ENCODE measurements at places on chromosomes 16 and 17.

DNA sequence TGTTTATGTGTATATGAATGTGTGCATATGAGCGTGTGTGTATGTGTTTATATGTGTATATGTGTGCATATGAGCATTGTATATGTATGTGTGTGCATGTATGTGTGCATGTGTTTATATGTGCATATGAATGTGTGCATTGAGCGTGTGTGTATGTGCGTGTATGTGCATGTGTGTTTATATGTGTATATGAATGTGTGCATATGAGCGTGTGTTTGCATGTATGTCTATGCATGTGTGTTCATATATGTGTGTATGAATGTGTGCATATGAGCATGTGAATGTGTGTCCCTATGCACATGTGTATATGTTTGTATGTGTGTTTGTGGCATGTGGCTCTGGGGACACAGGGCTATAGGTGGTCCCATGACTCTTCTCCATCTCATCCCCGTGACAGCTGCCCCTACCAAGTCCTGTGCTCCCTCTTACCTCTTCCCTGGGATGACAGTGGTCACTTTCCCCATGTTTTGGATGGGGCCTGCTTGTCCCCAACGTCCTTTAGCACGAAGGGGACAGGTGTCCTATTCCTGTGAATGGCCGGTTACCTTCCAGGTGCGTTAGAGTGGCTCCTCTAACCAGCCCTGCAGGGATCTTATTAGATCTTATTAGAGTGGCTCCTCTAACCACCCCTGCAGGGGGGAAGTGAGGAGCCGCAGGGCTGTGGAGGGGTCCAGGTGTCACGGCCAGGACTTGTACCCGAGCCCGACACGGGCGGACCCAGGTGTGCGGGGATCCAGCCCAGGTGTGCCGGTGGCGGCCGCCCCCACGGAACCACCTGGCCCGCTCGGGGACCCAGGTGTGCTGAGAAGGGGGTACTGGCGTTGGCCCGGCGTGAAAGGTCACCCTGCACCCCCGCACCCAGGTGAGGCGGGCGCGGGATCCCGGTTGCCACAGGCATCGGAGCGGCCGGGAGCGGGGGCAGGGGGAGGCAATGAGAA, 105.6 kb downstream of the SEC14L1 start:
- DNase-seq: no peak

DNA sequence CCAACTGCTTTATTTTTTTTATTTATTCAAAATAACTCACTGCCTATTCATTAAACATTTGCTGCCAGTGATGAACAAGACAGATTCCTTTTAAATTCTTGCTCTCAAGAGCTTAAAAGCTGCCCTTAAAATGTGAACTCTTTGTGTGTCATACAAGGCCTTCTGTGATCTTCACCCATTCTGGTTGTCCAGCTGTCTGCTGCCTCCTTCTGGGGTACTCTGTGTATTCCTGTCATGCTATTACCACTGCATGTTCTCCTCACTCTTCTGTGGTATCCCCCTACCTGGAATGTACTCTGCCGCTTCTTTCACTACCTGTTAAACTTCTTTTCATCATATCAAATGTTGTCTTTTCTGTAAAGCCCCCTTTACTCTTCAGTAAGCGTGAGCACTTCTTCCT, 165.8 kb downstream of the CHD9 start:
- no peak for DNase-seq

DNA sequence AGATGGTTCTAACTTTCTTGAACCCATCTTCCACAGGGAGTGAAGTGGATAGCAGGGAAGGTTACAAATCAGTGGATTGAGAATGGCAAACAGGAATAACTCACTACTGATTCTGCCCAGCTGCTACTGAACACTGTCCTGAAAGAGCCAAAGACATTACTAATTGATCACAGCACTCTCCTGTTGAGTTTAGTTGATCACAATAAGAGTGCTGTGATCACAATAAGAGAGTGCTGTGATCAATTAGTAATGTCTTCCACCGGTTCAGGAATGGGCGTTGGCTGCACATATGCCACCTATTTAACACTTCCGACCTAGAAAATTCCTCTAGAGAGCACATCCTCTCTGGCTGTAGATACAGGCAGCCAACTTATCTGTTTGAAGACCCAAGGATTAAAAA, 11.4 kb downstream of the CFAP97D1 start:
- no peak for DNase-seq

DNA sequence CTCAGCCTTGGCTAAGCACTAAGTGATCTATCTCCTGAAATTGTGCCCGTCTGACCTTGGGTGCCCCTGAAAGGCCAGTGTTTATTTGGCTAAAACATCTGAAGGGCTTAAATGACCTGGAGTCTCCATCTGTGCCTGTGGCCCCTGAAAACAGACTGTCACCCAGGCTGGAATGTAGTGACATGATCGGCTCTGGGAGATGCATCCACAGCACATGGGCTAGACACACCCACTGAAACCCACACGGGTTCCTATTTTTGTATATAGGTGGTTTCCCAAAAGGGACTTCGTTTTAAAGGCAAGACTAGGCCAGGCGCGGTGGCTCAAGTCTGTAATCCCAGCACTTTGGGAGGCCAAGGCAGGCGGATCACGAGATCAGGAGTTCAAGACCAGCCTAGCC, 13.5 kb downstream of the CEP295NL start:
- DNase-seq: no peak

DNA sequence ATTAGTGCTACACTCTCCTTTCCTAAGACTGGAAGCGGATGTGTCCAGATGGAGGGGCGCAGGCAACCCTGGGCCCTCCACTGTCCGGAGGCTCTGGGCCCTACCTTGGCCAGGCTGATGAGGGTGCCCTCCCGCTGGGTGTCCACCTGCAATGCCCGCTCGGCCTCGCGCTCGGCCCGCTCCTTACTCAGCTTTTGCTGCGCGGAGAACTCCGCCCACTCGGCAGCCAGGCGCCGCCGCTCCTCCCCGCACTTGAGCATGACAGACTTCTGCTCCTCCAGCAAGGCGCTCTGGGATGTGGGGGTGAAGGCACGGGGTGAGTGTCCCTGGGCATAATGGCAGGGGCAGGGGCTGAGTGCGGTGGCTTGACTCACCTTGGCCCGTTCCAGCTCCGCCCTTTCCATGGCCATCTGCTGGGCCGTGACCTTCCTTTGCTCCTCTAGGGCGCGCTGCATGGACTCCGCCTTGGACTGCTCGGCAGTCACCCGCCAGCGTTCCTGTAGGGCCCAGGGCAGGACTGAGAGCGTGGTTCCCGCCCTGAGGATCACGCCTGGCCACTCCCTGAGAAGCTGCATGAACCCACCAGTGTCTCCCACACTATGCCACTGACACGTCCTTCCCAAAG, 10.1 kb upstream of the MRPL38 start:
- DNase-seq: no peak

DNA sequence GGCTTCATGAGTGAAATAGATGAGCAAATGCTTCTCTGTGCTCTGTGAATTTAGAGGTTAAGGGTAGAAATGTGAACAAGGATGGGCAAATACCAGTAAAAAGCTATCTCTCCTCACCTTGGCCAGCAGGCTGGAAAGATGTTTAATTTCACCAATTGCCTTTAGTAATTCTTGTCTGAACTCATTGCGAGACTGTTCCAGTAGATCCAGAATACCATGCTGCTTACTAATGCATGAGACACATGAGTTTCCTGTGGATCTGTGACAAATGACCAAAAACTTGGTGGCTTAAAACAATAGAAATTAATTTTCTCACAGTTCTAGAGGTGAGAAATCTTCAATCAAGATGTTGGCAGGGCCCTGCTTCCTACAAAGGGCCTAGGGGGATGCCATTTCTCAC, 9.3 kb upstream of the ZNF624 start:
- DNase-seq: no peak

DNA sequence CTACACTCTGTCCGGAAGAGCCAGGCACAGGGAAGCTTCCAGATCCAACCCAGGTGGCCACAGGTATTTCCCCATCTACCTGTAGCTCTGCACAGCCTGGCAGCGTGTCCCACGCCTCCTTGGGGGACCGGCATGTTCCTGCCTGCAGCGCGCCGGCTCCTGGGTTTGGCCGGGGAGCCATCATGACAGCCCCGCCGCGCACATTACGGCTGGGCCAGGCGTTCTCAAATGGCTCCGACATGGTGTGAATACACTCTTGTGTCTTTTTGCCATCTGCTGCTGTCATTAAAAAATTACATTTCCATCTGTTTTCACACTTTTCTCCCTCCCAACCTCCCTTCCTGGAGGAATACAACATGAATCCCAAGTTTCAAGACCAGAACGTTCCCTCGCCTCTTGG, 8.0 kb upstream of the GINS2 start:
- DNase-seq: no peak

DNA sequence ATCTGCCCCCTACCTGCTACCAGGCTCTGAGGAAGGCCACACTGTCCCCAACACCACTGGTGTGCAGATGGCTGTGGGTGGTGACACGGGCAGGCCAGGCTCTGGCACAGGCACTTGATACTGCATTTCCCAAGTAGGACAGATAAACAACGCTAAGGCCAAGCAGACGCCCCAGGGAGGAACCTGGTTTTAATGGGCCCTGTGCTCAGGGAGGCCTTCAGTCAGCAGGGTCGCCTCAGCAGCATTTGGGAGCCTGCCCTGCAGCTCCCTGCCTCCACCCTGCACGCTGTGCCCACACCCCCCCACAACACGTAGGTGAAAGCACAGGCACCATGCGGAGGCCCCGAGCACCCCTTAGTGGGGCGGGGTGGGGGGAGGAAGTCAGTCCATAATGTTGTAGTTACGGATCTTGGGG, 3.3 kb upstream of the FASN start:
- no peak for DNase-seq

DNA sequence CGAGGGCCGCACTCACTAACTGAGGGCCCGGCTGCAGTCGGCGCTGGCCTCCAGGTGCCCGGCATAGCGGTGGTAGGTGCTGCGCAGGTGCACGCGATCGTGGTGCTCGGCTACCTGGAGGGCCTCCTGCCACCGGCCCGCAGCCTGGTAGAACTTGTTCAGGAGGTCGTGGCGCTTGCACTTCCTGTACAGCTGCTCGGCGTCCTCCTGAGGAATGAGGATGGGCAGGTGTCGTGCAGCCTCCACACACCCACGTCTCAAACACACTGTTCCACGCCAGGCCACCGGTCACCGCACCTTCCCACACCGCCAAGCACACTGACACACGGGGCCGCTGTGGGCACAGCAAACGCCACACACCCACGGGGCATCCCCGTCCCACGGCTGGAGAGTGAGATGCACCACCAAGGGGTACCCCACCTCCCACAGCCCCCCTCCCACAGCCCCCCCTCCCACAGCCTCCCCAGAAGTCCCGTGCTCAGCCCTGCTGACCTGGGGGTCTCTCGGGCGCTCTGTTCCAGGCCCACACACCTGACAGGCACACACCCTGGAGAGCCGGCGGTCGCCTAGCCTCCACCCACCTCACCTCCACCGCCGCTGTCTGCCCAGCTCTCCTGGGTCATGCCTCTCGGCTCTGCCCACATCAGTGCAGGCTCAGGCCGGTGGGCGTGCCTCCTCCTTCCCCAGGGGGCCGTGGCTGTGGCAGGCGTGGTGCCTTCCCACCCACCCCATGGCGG, 7.4 kb upstream of the TMEM204 start:
- no peak for DNase-seq

DNA sequence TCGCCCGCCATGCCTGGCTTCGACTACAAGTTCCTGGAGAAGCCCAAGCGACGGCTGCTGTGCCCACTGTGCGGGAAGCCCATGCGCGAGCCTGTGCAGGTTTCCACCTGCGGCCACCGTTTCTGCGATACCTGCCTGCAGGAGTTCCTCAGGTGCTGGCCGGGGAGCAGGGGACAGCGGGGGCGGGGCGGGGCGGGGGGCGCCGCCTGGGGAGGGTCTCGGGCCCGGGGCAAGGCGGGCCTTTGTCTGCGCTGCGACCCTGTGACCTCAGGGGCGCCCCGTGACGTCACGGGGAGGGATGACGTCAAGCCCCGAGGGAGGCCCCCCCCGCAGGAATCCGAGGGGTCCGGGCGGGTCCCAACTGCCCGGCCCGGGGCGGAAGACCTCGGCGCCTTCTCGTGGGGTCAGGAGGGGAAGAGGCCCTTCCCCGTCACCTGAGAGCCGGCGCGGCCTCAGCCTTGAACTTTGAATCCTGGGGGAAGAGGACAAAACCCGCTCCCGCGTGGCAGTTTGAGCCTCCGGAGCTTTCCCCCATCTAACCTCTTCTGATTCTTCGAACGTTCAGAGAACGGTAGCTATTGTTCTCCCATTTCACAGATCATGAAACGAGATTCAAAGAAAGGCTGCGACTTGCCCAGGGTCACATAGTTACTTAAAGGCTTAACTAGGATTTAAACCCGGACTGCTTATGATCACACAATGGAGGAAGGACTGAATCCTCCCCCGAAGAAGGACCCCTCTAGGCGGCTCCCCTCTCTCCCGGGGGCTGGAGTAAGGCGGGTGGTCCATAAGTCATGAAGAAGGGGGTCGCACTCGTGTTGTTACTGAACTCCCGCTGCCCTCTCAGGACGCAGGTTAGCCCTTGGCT, 527 bp downstream of the TRAF4 start:
- no peak for DNase-seq

DNA sequence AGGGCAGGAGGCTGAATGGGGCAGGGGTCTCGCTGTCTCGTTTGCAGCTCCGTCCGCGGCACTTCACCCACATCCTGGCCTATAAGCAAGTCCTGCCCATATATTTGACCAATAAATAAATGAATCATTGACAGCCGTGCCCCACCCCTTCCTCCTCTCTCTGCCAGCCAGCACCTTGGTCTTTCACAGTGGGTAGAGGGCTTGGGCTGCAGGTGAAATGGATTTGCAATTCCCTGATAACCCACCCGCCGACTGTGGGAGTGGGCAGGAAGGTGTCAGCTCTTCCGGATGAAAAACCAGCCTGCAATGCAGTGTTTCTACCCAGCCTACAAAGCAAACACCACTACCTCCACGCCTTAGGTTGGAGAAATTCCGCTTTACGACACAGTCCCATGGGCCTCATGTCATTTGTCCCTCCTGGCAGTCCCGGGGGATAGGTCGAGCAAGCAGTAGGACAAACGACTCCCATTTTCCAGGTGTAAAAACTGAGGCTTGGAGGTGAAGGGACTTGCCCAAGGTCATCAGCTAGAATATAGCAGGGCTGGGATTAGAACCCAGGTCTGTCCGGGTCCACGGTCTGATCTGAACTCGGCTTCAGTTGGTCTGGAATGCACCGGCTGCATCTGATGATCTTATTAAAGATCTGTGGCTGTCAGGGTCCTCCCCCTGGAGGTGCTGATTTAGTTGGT, 79.0 kb downstream of the ABCC1 start:
- no peak for DNase-seq
